NCI-H1092 (cell line): ENCODE measurements at places on chromosomes 3 and 15.

- DNase-seq: no peak
These were observed 55.2 kb downstream of the CCDC66 start for GRCh38 chr3:56612146-56612545.

DNA sequence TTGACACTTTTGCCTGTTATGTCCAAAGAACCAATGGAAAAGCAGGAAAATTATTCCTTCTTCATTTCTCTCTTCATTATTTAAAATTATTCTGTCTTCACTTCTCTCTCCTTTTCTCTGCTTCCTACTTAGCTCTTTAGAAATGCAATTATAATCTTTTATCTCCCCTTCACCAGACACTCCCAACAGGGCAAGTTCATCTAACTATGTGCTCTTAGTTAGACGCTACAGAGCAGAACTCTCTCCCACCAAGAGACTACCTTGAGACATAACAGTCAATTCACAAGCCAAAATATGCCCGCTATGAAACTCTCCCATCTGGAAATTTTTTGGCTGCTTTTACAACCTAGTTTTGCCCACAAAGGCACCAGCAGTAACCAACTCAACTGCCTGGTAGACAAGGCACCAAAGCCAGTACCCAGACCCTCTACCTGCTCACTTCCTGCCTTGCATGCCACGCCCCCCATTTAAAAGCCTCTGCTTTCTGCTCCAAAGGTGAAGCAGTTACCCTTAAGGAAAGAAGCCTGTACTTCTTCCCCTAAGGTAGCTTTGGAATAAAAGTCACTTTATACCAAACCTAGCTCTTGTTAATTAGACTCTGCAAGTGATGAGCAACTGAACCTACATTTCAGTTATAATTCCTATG is 28.1 kb downstream of the CCRL2 start:
- no peak for DNase-seq

DNA sequence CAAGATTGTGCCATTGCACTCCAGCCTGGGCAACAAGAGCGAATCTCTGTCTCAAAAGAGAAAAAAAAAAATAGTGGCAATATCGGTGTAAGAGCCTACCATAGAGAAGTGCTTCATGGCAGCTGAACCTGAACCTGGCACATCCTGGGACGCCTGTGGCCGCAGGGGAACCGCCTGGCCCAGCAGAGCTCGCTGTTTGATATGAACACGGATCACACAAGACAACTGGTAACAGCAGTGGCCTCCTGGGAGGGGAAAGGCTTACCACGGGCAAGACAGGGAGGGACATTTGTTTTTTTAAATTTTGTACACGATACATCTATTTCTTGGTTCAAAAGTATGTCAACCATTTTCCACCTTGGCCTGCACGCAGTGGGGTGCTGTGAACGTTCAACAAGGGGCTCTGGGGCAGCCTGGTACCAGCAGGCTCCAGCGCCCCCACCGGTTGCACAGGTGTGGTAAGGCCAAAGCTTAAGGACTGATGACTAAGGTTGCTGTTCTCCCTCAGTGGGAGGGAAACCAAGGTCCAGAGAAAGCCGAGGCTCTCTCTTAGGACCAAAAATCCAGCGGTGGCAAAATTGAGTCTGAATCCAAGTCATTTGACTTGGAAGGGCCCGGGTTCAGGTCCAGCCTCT is 21.7 kb upstream of the EPHB3 start:
- no peak for DNase-seq

- no peak for DNase-seq
These were observed 2.2 kb upstream of the LTF start for GRCh38 chr3:46466871-46467403.

DNA sequence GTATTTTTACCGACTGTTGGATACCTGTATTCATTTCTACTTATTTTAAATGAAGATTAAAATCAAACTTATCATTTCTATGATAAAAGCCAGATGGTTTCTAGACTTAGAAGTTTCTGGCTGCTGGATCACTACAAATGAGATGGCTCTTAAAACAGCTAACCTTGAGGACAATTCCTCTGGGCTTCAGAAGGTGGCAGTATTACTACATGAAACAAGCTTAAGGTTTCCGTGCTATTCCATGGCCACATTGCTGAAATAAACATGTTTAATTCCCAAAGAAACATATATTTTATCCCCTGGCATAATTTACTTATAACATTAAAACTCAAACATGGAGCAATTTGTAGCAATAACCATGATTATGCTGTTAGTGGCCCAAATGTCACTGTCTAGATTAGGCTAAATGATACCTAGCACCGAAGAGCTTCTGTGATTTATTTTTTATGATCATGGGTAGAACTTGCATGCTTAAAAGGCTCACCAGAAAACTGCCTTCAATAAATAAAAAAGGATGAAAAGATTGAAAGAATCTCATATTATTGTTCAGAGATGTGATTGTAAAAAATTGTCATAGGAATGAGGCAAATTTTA is 204.0 kb upstream of the NANOGP8 start:
- DNase-seq: no peak

DNA sequence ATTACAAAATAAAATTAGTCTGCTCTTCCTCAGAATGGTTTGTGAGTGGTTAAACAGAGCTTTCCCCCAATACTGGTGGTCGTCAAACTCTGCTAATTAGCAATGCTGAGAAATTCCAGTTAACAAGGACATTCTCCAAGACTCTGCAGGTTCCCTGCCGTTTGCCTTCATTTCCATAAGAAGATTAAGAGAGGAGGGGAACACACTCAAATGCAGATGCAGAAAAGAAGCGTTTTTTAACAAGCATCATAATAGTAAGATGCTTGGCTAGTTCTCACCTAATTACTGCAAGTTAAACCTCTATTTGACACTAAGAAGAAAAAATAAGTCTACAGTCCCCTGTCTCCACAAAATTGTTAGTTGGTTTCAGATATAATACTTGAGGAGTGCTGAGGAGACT is 3.7 kb upstream of the SOX2 start:
- no peak for DNase-seq
